Mesendoderm (in vitro differentiated cells): ENCODE measurements at places on chromosomes 4 and X.
A peak's percentile ranks its signal among the peaks of the same experiment; 100 is the strongest.

- no peak for DNase-seq
Observed at GRCh38 chr4:93289241-93289640, 539.3 kb upstream of the ATOH1 start.

DNA sequence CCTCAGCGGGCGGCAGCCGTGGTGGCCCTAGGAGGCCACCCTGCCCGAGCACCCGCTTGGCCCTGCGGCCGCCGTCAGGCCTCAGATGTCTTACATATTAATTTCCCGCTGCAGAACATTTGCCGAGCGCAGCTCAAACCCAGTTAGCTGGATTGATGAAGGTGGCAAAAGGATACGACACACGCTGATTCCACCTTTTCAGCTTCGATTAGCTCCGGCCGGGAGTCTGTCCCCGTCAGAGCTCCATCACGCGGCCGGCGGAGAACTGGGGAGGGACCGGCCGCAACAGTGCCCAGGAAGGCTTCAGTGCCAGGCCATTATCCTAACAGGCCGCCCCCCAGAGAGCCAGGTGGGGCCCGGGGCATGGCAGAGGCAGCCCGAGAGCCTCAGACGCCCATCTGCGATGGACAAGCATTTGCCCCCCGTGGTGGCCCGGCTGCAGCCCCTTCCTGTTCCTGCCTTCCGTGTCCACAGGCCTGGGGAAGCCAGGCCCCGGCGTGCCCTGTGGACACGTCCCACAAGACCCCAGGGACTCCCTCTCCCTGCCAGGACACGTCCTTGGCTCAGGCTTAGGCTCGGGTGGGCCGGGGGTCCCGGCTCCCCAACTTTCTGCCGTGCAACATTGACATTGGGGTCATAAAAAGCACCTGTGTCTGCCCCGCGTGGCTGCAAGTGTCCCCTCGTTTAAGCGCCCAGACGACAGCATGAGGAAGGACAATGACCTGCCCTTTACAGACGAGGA lies 133.8 kb upstream of the NKX1-1 start:
- no peak for DNase-seq

- no peak for DNase-seq
Observed at GRCh38 chr4:123603165-123603564, 206.6 kb downstream of the SPRY1 start.

DNA sequence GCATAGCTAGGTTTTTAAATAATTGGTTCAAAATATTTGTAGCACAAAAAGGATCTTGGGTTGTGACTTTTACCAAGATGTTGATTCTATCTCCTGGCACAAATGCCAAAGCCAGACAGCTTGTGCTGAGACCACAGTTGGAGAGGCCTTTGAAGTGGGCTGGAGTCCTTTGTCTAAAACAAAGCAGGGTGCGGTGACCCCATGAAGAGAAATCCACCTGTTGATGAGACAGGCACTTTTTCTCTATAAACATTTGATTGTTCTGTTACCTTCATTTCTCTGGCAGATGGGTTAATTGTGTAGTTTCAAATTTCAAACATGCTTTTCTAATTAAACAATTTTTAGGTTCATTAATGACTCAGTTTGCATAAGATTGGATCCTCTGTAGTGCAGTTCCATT lies 56.7 kb downstream of the STOX2 start:
- peak; percentile 13 for DNase-seq

DNA sequence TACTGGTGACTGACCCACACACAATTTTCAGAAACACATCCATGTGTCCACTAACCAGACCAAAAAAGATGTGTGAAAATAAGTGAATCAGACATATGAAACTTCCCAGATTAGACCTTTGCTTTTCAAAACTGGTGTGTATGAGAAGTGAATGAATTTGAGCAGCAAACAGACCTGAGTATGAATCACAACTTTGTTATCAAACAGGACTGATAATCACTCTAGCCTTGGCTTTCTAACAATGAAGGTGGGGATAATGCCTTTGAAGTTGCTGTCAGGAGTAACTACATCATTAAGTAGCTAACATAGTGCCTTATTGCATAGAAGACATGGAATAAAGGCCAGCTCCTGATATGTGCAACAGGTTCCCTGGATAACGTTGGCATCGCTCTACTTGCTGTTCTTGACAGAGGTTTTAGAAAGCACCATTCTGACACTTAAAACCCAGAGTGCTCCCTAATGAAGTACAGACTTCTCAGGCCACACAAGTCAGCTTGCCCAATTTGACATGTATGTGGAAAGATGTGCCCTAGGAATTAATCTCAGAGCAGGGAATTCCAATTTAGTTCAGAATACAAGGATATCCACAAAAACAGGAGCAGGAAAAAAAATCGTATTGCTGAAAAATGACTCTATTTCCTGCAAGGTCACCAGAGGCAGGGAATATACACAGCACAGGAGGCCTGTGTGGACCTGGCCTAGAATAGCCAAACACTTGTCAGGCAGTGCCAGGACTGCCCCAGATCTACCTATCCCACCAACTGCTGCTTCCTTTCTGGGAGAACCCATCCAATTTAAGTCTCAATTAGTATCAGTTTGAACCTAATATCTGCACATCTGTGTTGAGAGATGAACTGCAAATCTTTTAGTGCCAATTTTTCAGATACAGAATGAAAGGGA lies 87.7 kb downstream of the MAML3 start:
- DNase-seq, result no peak

DNA sequence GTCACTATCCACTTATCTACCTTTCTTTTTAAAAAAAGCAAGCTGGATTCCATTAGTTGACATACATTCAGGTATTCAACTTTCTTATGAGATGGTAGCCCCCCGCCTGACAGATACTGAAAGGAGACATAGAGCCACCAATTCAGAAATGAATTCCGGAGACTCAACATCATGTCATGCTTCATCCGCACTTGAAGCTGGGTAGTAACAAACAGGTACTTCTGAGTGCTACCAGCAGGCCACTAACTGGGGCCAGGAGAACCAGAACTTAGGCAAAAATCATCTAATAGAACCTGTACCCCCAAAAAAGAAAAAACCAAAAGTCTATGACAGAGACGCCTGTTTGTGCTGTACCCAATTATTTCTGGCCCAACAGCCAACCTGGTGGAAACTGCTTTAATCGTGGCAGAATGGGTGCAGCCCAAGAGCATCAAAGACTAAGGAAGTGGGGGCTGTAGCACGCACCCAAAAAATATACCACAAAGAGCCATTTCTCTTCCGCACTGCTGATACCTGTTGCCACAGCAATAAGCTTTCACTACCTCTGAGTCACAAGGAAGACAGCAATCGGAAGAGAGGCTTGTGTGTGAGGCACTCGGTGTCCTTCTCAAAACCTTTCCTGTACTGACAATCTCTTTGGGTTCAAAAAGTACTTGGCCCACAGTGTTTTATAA lies 84.8 kb downstream of the AFAP1 start:
- no peak for DNase-seq

DNA sequence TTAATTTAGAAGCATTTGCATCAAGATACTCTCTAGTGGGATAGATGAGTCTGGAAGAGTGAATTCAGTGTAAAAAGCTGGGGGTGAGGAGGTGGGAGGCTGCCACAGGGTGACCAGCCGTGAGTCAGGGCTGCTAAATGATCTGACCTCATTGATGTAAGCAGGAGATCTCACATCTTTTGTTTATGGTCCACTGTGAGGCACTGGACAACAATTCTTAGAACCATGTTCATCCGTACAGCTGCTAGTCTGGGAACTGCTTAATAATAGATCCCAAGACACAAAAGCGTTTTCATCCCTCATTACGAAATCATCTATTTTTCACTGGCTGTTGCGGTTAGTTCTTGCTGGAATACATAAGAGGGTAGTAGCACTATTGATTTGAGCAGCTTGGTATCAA lies 14.1 kb downstream of the KLF3 start:
- DNase-seq, result no peak

DNA sequence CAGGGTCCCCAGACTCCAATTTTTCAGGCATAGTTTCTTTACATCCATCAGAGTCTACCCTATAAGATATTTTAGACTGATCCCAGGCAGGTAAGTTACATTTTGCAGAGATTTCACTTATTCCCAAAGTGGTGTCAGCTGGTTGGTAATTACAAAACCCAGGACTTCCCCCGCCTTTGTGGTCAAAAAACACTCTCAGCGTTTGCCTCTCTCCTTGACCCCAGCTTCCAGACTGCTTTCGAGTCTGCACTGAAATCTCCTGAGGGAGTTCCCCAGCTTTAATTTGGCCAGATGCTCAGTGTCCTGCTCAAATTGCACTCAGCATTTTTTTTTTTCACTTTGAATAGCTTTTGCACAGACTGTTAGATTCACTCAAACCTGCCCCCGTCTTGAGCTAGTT lies 11.2 kb upstream of the AMOT start:
- DNase-seq, result no peak

DNA sequence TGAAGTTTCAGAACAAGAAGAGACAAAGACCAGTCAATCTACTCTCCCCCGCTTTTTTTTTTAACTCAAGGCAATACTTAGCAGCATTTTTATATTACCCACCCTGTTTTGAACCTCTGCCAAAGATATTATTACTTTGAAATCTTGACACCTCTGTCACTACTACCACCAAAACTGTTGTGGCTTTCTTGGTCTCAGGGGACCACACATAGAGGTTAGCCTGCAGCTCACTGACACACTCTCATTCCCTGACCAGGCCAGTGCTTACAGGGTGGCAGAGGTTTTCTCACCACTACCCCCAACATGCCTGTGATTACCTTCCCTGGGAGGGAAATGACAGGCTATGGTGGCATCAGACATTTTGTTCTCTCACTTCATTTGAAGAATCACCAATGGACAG lies 137.4 kb upstream of the STIM2 start:
- no peak for DNase-seq

DNA sequence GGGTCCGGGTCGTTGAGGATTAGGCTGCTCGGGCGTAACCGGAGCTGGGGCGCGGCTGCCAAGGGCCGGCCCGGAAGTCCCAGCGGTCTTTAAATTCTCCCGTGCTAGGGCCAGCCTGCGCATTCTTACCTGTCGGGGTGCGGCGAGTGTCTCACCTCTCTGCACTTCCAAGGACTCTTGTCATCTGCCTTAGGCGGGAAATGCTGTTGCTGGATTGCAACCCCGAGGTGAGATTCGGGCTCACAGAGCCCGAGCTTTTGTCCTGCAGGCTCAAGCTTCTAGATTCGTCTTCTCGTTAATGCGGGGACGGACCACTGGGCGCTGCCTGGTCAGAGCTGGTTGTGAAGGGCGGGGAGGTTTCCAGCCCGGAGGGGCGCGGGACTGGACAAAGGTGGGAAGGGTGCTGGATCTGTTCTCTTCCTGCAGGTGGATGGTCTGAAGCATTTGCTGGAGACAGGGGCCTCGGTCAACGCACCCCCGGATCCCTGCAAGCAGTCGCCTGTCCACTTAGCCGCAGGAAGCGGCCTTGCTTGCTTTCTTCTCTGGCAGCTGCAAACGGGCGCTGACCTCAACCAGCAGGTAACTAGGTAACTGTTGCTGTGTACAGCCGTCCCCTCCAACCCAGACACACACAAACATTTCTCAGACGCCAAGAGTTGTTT lies at the start of gene ANKRD37:
ANKRD37 (plus strand) TSS at position 118 of the 662 bp plus-strand sequence; CDS start at position 201, 83 bp downstream.
- peak; percentile 76 for DNase-seq

- DNase-seq, result no peak
Observed at GRCh38 chr4:71400810-71401209, 62.0 kb downstream of the SLC4A4 start.
